ENCODE measurements at places on chromosomes 12 and 14. TPM values are rescaled to one million over a fixed set of nuclear protein-coding genes. Genes with fewer than 3 reads are reported as not detected.

Gene CIROP
- not detected for polyA plus RNA-seq

Gene TIMM9
- 75.3 TPM for polyA plus RNA-seq

Gene TRHDE
- 23.0 TPM for polyA plus RNA-seq

Gene GPR135
- polyA plus RNA-seq: 3.8 TPM

Gene NR4A1
- 36.0 TPM for polyA plus RNA-seq

Gene LRRC10
- not detected for polyA plus RNA-seq

Gene ZNF891
- 4.5 TPM for polyA plus RNA-seq

Gene STAT2
- 152 TPM for polyA plus RNA-seq

Gene LUM
- polyA plus RNA-seq: 54.1 TPM

Gene HRK
- 0.74 TPM for polyA plus RNA-seq

Gene LMNTD1
- polyA plus RNA-seq: not detected

Gene ARMH4
- polyA plus RNA-seq: 72.1 TPM

Gene ZNF385A
- 12.9 TPM for polyA plus RNA-seq

Gene EMP1
- 114 TPM for polyA plus RNA-seq

Gene PARP11
- 20.8 TPM for polyA plus RNA-seq

Gene RFLNA
- polyA plus RNA-seq: 9.0 TPM

Gene MMP19
- 0.72 TPM for polyA plus RNA-seq

Gene BMP4
- 54.1 TPM for polyA plus RNA-seq

Gene EID3
- polyA plus RNA-seq: 3.9 TPM

Gene SLCO1C1
- polyA plus RNA-seq: 0.36 TPM

Gene CD27
- 2.2 TPM for polyA plus RNA-seq

Gene GPR132
- 0.83 TPM for polyA plus RNA-seq

Gene KLRB1
- 5.2 TPM for polyA plus RNA-seq

Gene LRTM2
- polyA plus RNA-seq: 0.30 TPM

Gene SLC4A8
- 3.2 TPM for polyA plus RNA-seq

Gene KRT85
- not detected for polyA plus RNA-seq

Gene LAG3
- 1.9 TPM for polyA plus RNA-seq

Gene CERS5
- 83.0 TPM for polyA plus RNA-seq

Gene TSPAN11
- polyA plus RNA-seq: 5.7 TPM

Gene FBXL14
- polyA plus RNA-seq: 15.5 TPM

Gene TMEM132C
- polyA plus RNA-seq: 1.5 TPM

Gene LRP1
- 106 TPM for polyA plus RNA-seq

Gene TTC6
- polyA plus RNA-seq: 0.24 TPM

Gene OR4E1
- polyA plus RNA-seq: not detected

Gene LTBP2
- 2.5 TPM for polyA plus RNA-seq

Gene KRT82
- polyA plus RNA-seq: not detected

Gene RILPL2
- polyA plus RNA-seq: 5.4 TPM

Gene CMA1
- 0.32 TPM for polyA plus RNA-seq

Gene SMOC1
- polyA plus RNA-seq: 1.7 TPM

Gene FGF23
- polyA plus RNA-seq: 0.05 TPM

Gene BATF
- 0.42 TPM for polyA plus RNA-seq

Gene C14orf132
- 37.1 TPM for polyA plus RNA-seq

Gene FAM186B
- 1.1 TPM for polyA plus RNA-seq

Gene SERPINA5
- 12.9 TPM for polyA plus RNA-seq

Gene GPR162
- 28.2 TPM for polyA plus RNA-seq

Gene MGP
- polyA plus RNA-seq: 56.9 TPM

Gene TAS2R42
- 0.10 TPM for polyA plus RNA-seq

Gene GZMH
- polyA plus RNA-seq: 0.11 TPM

Gene NTF3
- polyA plus RNA-seq: 5.5 TPM

Gene CLEC9A
- 0.39 TPM for polyA plus RNA-seq

Gene MANSC4
- 0.44 TPM for polyA plus RNA-seq

Gene BBOF1
- 19.9 TPM for polyA plus RNA-seq

Gene AQP2
- 56.9 TPM for polyA plus RNA-seq

Gene RAD9B
- polyA plus RNA-seq: 1.3 TPM

Gene KLRC2
- not detected for polyA plus RNA-seq

Gene WDHD1
- 23.0 TPM for polyA plus RNA-seq

All from renal cortex interstitium (tissue), 15 donors.